ENCODE measurements at places on chromosomes 5 and 9. TPM values are rescaled to one million over a fixed set of nuclear protein-coding genes. Genes with fewer than 3 reads are reported as not detected.

Gene UCK1
- 23.0 TPM for total RNA-seq

Gene DMRTA1
- not detected for total RNA-seq

Gene C5orf24
- 30.5 TPM for total RNA-seq

Gene GMCL2
- total RNA-seq, result not detected

DNA sequence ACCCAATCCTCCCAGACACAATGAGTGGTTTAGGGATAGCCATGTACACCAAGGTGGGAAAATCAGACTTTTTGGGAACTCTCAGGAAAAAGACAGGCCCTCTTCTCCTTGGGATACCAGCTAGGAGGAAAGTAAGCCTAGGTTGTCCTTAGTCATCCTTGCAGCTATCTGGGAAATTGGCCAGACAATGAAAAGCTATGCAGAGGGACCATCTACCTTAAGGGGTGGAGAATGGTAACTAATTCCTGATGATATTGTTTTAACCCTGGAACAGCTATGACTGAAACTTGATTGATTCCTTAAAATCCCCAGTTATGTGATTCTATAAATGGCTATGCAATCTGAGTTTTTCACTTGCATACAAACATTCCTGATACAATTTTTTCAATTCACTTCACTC lies 88.9 kb upstream of the BNC2 start:
- DNase-seq, result no peak

- no peak for DNase-seq
Measured at GRCh38 chr9:133897675-133898074, 94.4 kb downstream of the VAV2 start.

GRCh38 chr5:145203193-145203592 lies 631.9 kb downstream of the PRELID2 start:
- DNase-seq, result no peak

DNA sequence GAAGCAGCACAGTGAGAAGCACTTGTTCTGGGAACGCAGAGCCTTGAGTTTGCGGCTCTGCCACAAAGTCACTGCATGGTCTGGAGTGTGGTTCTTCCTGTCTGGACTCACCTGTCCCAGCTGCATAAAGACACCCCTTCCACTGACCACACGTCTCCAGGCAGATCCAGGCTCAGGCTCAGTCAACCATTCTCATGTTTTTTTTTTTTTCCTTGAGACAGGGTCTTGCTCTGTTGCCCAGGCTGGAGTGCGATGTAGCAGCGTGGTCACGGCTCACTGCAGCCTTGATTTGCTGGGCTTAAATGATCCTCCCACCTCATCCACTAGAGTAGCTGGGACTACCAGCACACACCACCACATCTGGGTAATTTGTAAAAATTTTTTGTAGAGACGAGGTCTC lies 102.9 kb upstream of the KLF4 start:
- DNase-seq, result no peak

DNA sequence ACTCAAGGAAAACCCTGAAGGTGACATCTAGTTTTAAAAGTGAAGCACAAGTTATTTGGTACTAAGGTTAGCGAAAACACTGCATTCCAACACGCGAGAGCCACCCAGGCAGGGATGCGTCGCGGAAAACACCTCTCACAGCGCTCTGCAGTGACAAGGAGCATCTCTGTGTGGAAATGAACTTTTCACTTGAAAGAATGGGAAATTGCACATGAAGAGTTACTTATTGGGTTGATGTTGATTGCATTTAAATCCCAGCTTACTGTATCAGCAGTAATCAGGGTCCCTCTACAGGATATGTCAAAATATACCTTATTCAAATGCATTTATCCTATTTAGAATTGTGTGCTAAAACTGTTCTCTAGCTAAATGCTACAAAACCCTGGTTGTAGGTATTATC lies 144.4 kb downstream of the BNC2 start:
- no peak for DNase-seq
